ENCODE measurements at places on chromosomes 13 and 19.

DNA sequence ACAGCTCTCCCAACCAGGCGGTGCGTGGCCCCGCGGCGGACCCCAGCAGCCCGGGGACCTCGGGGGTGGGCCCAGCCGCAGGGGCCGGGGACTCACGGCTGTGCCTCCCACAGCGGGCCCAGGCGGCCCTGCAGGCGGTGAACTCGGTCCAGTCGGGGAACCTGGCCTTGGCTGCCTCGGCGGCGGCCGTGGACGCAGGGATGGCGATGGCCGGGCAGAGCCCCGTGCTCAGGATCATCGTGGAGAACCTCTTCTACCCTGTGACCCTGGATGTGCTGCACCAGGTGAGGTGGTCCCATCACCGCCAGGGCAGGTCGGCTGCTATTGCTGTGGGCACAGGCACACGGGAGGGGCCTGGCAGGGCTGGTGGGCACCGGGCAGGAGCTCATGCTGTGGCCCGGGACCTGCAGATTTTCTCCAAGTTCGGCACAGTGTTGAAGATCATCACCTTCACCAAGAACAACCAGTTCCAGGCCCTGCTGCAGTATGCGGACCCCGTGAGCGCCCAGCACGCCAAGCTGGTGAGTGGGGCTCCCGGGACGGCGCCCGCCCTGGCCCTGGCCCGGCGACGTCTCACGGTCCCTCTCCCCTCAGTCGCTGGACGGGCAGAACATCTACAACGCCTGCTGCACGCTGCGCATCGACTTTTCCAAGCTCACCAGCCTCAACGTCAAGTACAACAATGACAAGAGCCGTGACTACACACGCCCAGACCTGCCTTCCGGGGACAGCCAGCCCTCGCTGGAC lies 7.3 kb downstream of the PTBP1 start:
- no peak for DNase-seq

- DNase-seq = no peak
Observed at GRCh38 chr13:110400786-110401533, 93.9 kb downstream of the COL4A2 start.

DNA sequence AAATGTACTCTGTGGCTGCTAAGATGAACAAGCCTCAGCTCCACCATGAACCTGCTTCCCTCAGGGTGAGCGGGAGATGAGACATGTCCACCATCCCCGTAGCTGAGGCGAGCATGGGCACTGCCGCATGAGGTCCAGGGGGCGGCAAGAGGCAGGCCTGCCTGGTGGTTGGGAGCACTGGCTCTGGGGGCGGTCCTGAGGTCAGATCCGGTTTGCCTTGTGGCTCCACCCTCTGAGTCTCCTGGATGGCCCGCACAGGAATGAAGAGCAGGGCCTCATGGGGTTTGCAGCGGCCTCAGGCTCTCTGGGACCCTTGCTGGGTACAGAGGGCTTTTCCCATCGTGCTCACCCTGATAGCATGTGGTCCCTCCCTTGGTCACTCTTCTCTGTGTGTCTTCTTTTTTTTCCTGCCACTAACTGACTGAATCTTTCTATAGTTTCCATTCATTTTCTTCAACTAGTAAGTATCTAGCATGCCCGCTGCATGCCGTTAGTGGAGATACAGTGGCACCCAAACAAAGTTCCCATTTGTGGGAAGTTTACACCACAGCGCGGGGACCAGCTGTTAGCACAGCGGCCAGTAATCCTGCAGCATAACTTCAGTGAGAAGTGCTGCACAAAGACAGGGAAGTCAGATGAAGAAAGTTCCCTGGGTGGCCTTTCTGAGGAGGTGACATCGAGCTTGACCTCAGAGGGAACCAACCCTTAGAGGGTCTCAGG lies 37.3 kb downstream of the CAPN12 start:
- DNase-seq = no peak

GRCh38 chr13:31962731-31963370 lies 68.7 kb upstream of the FRY start:
- no peak for DNase-seq

DNA sequence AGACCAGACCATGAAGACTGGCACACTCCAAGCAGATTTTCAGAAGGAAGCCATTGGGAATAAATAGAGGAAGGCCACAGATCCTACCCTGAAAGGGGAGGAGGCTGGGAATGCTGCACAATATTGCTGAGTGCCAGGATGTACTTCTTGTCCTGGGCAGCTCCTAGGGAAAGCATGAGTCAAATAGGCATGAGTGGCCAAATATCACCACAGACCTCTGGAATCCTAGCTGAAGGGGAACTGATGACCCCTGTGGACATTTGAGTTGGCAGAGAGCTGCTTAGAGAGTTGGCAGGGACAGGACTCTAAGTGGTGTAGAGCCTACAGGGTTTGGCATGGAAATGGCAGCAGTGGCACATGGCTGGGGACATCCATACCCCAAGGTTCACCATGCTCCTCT lies 234.3 kb upstream of the TRPC4 start:
- no peak for DNase-seq

All from T-helper 2 cell treated with Interferon-gamma antibody and Interleukin-4, amounts not matched to agents 5 μg/mL and 100 μg/mL, for 36 hours (primary cell).